NCI-H1092 (cell line): ENCODE measurements at places on chromosomes 7 and 10.

- no peak for DNase-seq
Measured at GRCh38 chr7:115662120-115662519, 368.4 kb downstream of the TFEC start.

GRCh38 chr10:11097686-11098085 is 80.0 kb downstream of the CELF2 start:
- no peak for DNase-seq

DNA sequence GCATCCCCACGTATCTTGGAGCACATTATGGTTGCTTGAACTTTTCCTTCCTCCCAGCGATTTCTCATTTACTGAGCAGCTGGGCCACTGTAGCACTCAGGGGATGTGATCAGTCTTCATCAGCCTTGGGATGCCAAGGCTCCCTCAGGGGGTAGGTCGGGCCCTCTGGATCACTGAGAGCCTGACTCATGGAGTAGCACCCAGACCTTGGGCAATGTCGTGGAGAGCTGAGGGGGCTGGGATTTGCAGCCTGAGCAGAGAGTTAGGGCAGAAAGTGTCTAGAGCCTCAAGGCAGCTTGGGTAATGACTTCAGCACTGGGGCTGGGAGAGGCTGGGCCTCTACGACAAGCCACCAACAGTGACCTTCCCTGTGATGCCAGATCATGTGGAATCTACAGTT is 86.5 kb upstream of the CXCL12 start:
- DNase-seq: no peak

DNA sequence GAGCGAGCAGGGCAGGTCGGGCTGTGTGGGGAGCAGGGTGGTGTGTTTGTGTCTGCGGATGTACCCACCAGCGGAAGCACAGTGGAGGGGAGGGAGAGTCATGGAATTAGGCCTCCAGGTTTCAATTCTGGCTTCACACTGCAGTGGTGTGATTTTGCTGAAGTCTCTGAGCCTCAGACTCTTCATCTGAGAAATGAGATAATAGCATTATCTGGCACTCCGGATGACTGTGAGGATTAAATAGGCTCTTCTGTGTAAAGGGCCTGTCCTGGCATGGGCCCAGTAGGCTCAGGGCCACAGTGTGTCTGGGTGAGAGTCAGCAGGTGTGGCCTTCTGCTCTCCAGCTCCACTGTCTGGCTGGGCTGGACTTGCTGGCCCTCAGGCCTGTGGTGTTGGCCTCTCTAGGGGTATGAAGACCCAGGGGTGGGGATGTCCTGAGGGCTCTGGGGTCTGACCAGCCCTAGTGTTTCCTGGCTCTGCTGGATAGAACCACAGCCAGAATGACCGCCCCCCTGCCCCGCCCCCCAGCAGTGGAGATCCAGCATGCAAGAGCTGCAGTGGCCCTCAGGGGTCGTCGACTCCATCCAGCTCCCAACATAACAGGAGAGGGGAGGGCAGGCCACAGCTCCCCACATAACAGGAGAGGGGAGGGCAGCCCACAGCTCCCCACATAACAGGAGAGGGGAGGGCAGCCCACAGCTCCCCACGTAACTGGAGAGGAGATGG is 178.6 kb downstream of the RPS24 start:
- peak; percentile 33 for DNase-seq

DNA sequence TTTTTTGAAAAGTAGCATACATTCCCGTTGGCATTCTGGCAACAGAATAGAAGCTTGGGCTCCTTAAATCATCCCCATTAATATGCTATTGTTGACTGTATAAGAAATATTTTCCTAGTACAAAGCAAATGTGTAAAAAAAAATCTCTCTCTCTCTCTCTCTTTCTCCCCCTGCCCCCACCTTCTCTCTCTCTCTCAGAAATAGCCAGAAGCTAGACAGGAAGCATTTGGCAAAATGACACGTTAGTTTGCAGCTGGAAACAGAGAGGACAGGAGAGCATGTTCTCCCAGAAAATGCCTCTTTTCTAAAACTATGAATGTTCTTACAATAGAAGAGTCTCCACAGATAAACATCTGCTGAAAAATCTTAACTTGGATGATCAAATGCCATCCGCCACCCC is 59.6 kb upstream of the AKR1E2 start:
- no peak for DNase-seq
